ENCODE measurements at places on chromosomes 2 and 18.

DNA sequence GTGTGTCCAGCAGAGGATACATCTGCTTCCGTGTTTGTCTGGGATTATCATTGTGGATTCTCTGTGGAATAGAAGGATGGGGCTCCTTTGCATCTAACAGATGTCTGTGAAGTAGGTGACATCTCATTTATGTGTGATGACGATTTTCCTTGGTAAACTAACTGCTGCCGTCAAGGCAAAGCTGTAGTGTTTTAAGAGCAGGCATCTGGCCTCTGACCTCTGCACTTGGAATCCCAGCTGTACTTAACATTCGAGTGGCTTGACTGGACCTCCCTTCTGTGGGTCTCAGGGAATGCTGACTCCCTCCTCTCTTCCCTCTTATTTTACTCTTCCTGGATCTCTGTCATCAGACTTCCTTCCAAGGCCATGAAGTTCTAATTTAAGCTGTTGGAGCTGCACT is 56.4 kb downstream of the DCDC2C start:
- DNase-seq: no peak

DNA sequence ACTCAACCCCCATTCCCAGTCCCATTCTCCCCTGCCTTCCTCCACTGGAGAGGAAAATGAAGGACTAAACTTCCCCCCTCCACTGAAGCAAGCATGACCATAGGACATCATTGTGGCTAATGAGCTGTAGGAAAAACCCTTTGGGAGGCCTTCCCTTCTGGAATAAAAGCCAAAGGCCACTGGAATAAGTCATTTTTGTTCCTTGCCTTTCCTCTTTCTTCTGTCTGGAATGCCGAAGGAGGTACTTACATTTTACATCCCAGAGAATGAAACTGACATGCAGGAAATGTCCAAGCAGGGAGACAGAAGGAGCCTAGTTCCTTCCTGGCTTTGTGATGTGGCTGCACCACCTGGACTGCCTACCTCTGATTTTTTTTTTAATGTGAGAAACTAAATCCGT is 9.1 kb upstream of the PTPRM start:
- DNase-seq: no peak

DNA sequence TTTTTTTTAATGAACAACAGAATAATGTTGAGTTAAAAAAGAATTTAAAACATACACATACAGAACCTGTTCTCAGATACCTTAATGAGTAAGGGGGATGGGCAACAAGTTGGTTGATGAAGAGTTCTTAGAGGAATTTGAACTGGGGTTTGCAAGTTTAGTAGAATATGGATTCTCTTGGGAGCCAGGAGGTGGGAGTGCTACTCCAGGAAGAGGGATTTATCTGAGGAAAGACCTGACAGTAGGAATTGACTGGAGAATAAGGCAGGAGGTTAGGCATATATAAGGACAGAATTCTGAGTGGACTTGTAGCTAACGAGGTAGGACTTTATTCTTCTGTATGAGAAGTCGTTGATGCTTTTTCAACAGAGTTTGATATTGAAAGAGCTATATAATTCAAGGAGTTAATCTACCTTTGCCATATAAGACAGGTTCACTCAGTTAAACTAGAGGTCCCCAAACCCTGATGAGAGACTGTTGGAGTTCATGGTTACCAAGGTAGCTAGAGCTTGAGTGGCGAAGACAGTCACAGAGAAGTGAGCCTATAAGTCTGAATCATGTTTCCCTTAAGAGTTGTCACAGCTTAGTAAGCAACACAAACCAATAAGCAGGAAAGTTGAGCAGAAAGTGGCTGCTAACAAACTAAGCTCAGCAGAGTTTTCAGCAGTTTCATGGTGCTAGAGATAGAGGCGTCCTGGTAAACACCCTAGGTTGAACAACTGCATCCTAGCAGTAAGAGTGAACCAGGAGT is 88.2 kb downstream of the NCOA1 start:
- no peak for DNase-seq

GRCh38 chr2:62149708-62150107 is 46.2 kb upstream of the B3GNT2 start:
- peak; percentile 60 for DNase-seq

DNA sequence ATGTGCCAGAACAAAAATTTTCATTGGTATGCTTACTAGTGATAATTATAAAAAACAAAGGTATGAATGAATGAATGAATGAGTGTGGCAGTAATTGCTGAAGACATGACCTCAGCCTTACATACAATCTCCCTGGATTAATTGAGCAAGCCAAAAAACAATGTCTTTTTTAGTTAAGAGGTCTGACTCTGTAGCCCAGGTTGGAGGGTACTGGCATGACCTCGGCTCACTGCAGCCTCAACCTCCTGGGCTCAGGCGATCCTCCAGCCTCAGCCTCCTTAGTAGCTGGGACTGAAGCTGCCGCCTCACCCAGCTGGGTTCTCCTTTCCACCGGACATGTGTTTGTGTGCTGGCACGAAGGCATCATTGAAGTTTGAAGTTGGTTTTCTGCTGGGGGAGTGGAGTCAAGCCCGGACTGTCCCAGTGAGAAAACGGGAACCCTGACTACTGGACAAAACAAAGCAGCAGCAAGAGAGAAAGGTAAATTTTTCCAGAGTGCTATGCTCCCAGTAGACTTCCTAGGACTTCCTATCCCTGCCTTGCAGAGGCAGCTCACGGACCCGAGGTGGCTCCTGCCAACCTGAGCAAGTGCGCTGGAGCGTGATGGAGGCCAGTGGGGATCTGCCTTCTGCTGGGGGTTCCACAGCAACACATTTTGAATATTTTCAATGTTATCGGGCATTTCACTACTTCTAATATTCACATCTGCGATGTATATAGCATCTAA is 6.4 kb upstream of the IMP4 start:
- DNase-seq: no peak

GRCh38 chr2:205189301-205189700 is 493.0 kb upstream of the NRP2 start:
- no peak for DNase-seq

DNA sequence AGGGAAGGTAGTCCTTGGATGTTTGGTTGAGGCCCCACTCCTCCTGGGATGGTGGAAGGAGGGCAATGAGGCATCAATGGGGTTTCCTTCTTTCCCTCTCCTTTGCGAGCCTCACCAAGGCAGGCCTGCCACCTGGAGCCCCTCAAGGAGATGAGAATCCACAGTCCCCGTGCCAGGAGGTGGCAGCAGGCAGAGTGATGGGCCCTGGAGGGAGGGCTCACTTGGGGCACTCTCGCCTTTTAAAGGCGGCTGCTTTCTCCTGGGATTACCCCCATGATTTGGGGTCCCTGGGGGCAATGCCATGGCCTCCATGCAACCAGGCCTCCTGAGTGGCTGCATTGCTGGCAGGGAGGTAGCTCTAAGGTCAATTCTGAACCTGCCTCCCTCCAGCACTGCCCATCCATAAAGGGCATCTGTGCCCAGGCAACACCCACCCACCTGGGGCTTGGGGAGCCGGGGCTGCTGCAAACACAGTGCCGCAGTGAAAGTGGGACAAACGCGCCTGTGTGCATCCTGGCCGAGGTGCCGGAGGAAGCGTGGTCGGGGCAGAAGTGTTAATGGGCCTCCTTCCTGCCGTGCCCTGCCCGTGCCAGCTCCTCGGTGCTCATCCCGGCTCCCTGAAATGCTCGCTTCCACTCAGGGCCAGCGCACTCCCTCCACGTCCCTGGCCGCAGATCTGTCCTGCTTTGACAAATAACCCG is 55.9 kb downstream of the ZFP36L2 start:
- DNase-seq: no peak

GRCh38 chr2:45074713-45075112 is 65.5 kb upstream of the SIX2 start:
- DNase-seq: no peak

DNA sequence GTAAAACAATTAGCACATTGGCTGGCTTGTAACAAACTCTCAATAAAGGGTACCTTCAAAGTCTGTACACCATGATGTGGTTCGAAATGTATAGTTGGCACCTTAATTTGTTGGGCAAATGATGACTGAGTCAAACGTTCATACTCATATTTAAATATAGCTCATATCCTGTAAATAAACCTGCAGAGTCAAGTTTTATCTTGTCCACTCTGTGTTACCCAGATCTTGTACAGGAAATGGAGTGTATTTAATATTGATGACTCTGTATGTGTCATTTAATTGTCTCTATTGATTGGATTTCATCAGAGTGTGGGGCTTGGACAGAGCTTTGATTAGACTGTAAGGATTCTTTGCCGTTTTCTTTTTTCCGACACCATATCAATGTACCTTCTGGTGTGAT is 805.6 kb upstream of the ZEB2 start:
- no peak for DNase-seq

GRCh38 chr2:96325041-96325883 is at the start of gene ITPRIPL1:
Gene ITPRIPL1, plus strand, starts transcription at chr2:96325317. Its CDS starts 523 bp downstream, at chr2:96325840.
- DNase-seq: no peak

DNA sequence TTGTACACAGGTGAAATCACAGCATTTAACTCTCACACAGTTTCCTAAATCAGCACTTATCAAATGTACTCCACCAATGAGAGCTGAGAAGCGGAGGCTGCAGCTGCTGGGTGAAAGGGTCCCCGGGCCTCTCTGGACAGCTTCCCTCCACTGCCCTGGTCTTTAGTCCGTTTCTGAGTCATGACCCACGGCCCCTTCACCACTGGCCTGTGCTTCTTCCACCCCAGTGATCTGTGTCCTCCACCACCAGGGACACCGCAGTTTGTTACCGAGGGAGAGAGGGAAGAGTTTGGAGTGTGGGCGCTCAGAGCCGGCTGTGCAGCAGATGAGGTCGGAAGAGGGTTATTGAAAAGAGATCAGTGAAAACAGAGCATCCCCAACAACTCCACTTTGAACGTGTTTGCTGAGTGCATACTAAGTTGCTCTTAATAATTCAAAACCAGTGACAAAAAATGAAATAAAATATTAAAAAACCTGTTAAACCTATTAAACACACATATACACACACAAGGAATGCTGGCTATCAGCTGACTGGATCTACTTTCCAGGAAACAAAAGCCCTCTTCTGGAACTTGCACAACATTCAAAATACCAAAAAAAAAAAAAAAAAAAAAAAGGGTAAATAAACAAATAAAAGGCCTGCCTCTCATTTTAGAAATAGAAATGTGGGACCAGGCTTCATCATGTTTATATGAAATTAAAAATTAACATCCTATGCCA is 54.1 kb downstream of the PXDN start:
- DNase-seq: no peak

- DNase-seq: no peak
These were observed 220.0 kb upstream of the CYP26B1 start for GRCh38 chr2:72367530-72368225.

DNA sequence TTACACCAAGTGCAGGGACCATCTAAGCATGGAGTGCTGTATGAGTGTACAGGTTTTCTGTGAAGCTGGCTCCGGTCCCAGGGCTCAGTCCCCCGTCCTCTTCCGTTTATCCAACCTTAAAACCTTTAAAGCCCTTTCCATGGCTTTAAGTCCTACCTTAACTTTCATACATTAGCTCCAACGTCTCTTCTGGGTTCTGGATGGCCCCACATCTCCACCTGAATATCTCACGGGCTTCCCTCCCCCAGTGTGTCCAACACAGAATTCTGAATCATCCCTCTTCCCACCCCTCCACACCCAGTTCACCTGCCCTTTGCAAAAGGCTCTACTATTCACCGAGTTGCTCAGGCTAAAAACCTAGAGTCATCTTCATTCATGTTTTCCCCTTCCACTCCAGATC is 12.8 kb downstream of the ARHGAP25 start:
- no peak for DNase-seq

DNA sequence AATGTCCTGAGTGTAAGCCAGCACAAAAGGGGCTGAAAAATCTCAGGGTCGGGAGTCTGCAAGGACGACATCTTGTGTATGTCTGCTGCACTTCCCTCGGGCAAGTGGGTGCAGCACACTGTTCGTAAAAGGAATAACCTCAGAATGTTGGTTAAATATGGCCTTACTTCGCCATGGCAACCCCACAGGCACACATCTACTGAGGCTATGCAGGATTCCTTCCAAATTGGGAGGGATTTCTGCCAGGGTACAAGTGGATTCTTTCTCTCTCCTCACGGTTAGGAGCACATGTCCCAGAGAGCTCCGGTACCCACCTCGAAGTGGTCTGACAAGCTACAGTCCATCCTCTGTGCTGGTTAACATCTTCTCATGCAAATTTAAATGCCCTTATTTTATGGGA is 277.7 kb upstream of the PXDN start:
- DNase-seq: no peak

GRCh38 chr2:152175012-152175367 is 573 bp downstream of the STAM2 start:
- peak; percentile 76 for DNase-seq

GRCh38 chr2:239721531-239721930 is 303.6 kb downstream of the NDUFA10 start:
- DNase-seq: no peak

GRCh38 chr2:6957910-6958615 is 40.9 kb downstream of the RNF144A start:
- no peak for DNase-seq

- DNase-seq: no peak
These were observed 359.9 kb downstream of the TNS1 start for GRCh38 chr2:217642944-217643343.

DNA sequence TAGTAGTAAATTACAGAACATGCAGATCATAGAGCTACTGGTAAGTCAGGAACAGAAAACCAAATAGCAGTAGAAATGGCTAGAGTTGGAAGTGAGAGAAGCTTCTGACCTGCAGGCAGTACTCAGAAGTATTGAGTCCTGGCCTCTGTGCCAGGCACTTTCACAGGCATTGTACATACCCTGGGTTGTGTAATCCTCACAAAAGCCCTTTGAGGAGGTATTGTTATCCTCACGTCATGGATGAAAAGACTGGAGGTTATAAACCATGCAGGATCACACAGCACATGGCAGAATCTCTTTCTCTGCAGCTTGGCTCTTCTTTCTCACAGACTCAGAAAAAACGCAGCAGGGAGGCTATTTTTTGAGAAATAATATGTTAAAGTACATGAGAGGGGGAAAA is 789.3 kb upstream of the FAM98A start:
- DNase-seq: no peak

GRCh38 chr18:11316546-11316945 is 167.2 kb upstream of the PIEZO2 start:
- DNase-seq: no peak

DNA sequence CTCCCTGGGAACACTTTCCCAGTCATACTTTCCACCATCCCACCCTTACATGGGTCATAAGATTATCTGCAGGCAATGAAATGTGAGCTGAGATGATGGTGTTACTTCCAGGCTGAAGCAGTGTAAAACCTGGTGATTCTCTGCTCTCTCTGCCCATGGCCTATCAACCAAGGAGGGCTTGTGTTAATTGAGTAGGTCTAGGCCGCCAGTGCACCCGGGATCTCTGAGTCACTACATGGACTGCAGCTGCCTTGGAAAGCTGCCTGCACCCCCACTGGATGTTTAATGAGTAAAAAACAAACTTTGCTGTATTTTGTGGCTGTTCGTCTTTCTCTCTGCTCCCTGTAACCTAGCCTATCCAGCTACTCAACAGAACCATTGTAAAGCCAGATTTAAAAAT is 451.7 kb upstream of the SMIM21 start:
- no peak for DNase-seq

DNA sequence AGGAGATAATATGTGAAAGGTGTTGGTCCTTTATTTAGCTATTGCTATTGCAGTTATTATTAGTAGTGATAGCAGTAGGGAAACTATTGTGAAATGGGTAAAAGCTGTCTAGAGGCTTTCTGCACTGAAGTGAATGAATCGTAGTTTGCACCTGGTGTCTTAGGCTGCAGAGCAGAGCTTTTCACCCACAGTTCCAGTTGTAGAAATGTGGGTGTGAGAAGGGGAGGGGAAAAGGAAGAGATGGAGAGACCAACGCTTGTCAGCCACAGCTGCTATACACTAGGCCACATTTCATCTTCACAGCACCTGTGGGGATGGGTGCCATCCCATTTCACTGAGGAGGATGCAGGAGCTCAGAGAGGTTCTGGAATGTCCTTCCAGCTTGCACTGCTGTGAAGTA is 50.0 kb downstream of the TRPM8 start:
- no peak for DNase-seq
